ENCODE measurements at places on chromosomes 6 and 20. TPM values are rescaled to one million over a fixed set of nuclear protein-coding genes. Genes with fewer than 3 reads are reported as not detected.
A peak's percentile ranks its signal among the peaks of the same experiment; 100 is the strongest.

- H3K36me3 ChIP-seq, result no peaks in the 10 kb centered on the region
- no peak for DNase-seq
- H3K4me1 ChIP-seq, result no peaks in the 10 kb centered on the region
- H3K27ac ChIP-seq, result no peak overlapping the region
Observed at GRCh38 chr6:110468731-110469130, 7.7 kb downstream of the SLC22A16 start.

DNA sequence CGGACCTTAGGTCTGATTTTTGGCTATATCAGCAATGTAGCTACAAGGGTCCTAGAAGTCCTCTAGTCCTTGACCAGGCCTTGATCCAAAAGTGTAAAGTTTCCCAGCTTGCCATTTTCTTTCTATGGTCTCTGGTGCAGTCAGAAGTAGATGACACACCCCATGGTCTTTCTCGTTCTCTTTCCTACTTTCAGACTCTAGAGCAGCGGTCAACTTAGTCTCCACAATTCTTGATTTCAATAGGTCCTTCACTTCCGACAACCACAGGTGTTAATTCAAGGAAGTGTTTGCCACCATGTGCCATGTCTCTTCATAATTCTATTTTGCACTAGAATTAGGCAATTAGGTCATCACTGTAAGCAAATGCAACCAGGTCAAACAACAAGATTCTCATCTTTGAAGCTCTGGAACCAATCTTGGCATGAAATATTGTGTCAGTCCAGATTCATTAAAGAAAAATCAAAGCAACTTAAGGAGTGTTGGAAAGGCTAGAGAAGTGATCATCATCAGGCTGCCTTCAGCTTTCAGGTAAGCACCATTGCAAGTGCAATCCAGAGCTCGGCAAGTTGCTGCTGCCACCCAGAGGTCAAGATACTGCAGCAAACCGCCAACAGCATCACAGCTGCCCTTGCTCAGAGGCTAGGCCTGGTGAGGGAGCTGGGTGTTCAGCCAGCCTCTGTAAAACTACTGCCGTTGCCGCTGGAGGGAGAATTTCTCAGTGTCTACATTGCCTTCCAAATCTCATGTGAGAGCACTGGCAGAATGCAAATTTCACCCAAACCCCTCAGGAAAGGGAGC, 5.6 kb upstream of the SYNE1 start:
- no peak overlapping the region for H3K4me3 ChIP-seq
- no peaks in the 10 kb centered on the region for H3K36me3 ChIP-seq
- peak; percentile 74 for DNase-seq
- H3K4me1 ChIP-seq, result no peaks in the 10 kb centered on the region
- no peaks in the 10 kb centered on the region for H3K27me3 ChIP-seq

Gene NKAIN2
- not detected for total RNA-seq

DNA sequence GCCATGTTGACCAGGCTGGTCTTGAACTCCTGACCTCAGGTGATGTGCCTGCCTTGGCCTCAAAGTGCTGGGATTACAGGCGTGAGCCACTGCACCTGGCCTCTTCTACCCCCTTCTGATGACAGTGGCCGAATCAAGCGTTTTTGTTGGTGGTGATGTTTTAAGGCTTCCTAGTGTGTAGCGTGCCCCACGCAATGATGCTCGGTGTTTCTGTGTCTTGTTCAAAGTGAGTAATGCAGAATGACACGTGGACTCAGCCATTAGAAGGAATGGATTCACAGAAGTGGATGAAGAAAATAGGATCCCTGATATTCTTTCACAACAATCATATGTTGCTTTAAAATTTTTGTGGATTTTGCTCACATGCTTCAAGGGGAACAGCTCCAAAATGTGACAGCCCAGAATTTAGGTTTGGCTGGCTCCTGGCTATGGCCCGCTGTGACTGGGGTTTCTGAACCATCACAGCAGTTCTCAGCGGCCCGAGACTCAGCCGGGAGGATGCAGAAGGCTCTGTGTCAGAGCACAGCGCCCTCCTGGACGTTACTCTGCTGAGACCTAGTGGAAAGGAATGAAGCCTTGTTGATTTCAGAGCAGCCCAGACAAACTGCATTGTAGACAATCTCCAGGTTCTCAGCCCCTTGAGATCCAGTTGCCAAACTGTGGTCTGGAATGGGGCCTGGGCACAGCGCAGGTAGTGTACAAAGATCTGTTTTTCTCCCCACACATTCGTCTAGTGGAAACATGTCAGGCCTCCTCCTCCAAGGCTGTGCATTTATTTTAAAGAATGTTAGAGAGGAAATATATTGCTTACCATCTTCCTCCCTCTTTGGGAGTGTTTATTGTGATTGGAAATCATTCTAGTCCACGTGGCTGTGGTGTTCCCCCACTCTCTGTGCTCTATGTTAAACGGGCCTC, 57.6 kb upstream of the TIAM2 start:
- H3K27me3 ChIP-seq, result no peaks in the 10 kb centered on the region
- no peak for DNase-seq
- no peak overlapping the region for H3K4me3 ChIP-seq
- H3K4me1 ChIP-seq, result no peaks in the 10 kb centered on the region
- H3K36me3 ChIP-seq, result no peaks in the 10 kb centered on the region
- no peak overlapping the region for H3K27ac ChIP-seq

- no peaks in the 10 kb centered on the region for H3K4me1 ChIP-seq
- H3K36me3 ChIP-seq, result no peaks in the 10 kb centered on the region
- no peak for DNase-seq
- no peaks in the 10 kb centered on the region for H3K27me3 ChIP-seq
Observed at GRCh38 chr20:5065879-5066383, 53.8 kb downstream of the PCNA start.

Data from prostate gland (tissue), 2 donors.